Germinal center (tissue), 1 donor: ENCODE measurements at places on chromosomes 2 and 18.

- no peak for DNase-seq
Observed at GRCh38 chr2:2400286-2401038, 69.4 kb upstream of the MYT1L start.

DNA sequence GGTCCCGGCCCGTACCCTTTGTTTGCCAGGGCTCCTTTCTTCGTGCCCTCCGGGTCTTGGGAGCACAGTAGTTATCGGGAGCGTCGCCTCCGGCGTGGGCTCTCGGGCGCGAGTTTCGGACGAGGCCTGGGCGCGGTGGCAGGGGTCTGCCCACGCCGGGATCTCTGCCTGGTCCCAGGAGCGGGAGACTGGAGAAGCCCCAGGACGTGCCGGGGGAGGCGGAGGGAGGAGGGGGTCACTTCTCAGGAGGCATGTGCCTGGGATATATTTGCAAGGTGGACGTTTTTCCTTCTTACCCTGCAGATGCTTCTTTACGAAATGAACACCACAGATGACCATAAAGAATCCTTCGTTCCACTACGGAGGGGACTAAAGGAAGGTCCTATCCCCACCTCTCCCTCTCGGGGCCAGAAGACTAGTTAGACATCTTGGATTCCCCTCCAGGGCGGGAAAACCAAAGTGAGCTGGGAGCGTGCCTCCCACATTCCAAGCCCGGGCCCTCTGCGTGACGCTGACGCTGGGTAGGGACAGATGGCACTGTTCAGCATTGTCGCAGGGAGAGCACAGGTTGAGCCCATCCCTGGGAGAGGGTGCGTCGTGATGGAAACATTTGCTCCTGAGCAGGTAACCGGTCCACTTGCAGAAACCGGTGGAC, 483 bp upstream of the FHL2 start:
- no peak for DNase-seq

DNA sequence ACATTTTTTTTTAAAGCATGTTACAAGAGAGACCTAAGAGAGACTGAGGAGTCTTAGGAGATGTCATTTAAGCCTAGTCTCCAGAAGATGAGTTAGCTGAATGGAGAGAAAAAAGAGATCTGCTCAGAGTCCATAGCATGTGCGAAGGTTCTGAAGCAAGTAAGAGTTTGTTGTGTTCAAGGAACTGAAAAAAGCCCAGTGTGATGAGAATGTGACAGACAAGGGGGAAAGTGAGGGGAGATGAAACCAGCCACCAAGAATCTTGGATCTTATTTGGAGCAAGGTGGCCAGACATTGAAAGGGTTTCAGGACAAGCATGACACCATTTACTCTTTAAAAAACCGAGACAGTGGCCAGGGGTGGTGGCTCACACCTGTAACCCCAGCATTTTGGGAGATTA, 5.2 kb upstream of the MOB1A start:
- no peak for DNase-seq

GRCh38 chr2:1791685-1792435, 47.5 kb upstream of the PXDN start:
- DNase-seq = no peak

DNA sequence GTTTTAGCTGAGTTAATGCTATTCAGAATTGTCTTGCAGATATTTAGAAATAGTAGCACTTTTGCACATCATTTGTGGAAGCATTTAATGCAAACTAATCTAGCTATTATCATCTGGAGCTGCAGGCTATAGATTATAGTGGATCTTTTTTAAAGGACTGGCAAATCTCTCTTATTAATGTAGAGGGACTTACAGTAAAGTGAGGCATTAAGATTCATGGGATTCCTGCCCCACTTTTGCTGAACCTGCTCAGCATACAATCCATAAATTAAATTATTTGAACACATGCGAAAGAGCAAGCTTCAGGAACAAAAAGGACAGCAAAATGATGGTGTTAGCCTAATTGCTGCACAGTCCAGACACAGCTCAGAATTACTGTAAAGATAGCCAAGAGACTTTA, 477.7 kb downstream of the DCDC2C start:
- DNase-seq = no peak

GRCh38 chr18:67599277-67599676, 82.8 kb upstream of the DSEL start:
- DNase-seq = no peak

GRCh38 chr2:168416555-168416954, 39.5 kb upstream of the CERS6 start:
- DNase-seq = no peak

- DNase-seq = no peak
Observed at GRCh38 chr2:62343636-62344337, 147.9 kb downstream of the B3GNT2 start.

DNA sequence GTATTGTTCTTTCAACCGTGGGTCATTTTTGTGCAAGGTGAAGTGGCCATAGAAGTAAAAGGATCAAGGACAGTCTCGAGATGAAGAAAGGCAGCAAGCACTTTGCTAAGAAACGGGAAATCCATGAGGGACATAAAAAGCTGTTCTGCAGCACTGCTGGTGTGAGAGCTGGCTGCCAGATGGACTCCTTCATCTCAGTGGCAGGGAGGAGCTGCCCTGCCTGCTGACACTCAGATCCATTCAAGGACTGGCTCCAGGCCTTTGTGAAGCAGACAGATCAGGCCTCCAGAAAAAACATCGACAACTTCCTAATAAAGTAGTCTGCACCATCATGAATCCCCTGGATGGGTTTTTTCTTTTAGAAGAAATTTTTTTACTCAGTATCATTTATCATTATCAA, 29.5 kb downstream of the RMC1 start:
- no peak for DNase-seq

DNA sequence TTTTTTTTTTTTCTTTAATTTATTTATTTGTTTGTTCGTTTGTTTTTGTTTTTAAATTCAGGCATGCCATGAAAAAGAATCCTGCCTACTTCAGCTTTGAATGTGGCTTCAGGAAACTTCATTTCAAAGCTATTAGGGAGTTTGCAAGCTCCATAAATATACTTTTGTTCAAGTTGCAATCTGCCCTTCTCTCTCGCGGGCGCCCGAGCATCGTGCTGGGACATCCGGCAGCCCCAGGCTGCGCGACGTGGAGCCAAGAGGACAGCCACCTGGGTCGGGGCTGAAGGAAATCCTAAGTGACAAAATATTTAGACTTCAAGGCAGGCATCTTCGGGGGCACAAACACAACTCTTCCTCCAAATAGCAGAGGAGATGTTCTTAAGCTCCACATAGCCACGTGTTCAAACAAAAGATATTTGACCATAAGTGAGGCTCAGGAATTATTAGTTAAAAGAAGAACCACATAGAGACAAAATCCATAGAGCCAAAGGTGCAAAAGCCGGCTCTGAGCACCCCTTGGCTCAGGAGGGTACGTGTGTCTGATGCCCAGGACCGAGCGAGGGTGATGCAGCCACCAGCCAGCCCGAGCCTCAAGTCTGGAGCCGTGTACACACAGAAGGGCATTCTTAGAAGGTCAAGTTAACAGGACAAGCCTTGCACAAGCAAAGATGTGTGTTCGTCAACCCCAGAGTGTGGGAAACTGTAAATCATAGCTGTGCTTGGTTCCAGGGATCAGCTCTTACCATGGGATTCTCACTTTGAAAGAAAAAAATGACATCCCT, 256.5 kb upstream of the SALL3 start:
- no peak for DNase-seq

GRCh38 chr2:227805578-227805977, 8.1 kb upstream of the CCL20 start:
- no peak for DNase-seq

GRCh38 chr18:52596748-52597435, 256.9 kb downstream of the DCC start:
- no peak for DNase-seq

DNA sequence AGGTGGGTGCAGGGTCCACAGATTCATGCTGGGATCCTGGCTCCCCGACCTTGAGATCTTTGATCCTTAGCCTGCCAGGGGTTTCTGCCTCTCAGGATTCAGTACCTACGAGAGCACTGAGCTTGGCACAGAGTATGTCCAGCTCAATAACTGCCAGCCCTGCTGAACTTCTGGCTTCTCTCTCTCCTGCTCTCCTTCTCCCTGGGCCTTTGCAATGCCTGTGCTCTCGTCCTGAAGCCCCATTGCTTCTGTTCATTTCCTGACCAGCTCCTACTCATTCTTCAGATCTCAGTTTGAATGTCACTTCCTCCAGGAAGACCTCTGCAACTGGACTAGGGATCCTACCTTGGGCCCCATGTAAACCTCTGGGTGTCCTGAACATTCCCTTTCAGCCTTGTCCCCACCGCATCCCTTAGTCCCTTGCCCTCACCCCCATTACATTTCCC, 113.8 kb upstream of the HAAO start:
- DNase-seq = no peak

DNA sequence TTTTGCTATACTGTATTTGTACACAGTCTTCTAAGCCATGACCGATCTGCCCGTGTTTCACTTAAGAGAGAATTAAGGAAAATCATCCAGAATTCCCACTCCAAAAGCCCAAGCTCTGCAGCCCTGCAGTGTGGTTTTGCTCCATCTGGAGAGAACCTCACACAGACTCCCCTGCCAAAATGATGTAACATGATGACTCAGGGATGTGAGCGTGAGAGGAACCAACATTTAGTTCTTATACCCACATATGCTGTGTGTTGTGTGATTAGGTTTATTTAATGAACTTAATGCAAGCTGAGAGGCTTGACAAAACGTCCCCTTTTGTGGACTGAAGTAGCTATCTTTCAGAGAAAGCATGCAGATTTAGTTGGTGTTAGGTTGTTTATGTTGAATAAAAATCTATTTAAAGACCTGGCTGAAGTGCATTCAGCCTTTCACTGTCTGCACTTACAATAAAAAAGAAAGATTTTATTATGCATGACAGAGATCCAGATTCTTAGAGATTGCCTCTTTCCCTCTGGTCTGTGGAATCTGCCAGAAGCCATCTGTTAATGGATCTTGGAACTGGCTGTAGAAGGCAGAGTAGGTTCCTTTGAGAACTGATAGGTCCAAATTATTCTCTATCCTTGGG, 6.3 kb downstream of the RAB12 start:
- DNase-seq = no peak

- no peak for DNase-seq
Observed at GRCh38 chr2:134459706-134460406, 206.0 kb downstream of the MGAT5 start.

DNA sequence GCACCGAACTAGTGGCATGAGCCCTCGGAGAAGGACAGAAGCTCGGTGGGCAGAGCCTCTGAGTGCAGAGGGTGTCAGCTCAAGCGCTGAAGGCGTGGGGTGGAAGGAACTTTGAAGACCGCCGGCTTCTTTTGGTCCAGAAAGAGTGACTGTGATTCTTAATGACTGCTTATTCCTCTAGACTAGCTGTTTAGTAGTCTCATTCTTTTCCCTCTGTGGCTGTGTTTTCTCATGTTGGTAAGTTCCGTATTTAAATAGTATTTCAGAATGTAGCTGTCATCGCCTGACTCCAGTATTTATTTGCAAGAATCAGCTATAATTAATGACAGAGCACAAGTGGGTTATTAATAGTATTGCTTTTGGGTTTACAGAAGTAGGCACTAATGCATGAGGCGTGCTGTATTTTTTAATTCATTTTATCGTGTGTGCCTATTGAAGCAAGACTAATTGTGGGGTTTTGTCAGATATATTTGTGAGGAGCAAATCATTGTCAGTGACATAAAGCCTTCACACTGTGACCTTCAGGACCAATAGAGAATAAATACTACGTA, 80.8 kb upstream of the NFATC1 start:
- no peak for DNase-seq

DNA sequence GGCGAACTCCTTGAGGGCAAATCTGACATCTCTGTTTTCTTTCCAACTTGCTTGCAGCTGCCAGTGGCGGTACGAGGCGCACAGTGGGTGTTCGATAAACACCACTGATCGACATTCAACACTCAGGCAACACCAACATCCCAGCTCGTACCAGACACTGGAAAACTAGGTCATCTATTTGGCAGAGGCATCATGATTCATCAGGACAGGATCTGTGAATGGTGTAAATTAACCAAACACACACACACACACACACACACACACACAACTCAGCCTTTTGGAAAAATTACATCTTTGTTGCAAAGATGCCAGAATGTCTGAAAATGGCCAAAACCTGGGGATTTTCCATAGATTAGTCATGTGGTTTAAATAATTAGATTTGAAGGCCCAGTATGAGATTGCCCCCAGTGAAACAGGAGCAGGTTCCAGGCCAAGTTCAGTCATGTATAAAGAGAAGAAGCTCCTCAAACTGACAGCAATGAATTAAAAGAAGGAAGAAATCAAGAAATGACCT, 150.5 kb upstream of the NCKAP5 start:
- no peak for DNase-seq

GRCh38 chr2:137689549-137689948, 274.7 kb upstream of the HNMT start:
- DNase-seq = no peak

DNA sequence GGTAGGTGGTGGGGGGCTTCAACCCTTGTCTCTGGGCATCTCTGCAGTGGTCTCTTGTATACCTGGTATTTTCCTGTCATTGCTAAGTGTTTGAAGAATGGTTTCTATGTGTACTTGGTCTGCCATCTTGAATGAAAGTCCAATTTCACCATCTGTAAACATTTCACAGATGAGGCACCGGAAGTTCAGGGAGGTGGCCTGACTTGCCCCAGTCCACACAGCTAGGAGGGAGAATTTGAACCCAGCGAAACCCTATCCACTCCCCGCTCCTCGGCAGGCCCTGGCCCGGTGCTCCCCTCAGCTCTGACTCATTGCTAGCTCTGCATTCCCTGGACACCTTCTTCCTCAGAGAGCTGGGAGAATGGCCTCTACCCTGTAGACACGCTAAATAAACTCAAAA, 30.5 kb downstream of the ZAP70 start:
- DNase-seq = no peak

GRCh38 chr18:43013486-43013885, 102.0 kb downstream of the RIT2 start:
- DNase-seq = no peak

DNA sequence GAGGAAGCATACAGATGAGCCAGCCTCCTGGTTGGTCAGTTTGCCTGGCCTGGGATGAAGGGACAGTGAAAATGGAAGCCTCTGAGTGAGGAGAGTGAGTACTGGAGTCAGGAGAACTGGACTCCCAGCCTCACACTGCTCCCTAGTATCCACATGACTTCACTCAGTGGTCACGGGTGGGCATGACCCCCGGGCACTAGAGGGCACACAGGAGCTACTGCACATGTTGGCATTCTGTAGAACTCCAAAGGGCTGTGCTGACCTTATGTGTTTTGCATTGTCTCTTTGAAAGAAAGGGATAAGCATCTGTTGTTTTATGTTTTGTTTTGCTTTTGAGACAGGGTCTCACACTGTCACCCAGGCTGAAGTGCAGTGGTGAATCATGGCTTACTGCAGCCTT, 23.7 kb downstream of the NCAPH start:
- DNase-seq = no peak
